Osteocyte (in vitro differentiated cells): ENCODE measurements at places on chromosomes 11 and 22.
A peak's percentile ranks its signal among the peaks of the same experiment; 100 is the strongest.

DNA sequence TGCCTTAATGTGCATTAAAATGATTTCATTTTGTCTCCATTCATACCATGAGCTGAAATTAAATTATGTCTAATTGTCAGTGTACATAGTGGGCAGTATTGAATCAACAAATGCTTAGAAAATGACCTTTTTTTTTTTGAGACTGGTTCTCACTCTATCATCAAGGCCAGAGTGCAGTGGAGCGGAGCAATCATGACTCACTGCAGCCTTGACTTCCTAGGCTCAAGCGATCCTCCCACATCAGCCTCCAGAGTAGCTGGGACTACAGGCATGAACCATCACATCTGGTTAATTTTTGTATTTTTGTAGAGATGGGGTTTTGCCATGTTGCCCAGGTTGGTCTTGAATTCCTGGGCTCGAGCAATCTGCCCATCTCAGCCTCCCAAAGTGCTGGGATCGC, 117.0 kb upstream of the BLID start:
- DNase-seq: no peak

GRCh38 chr11:14042686-14043465, 80.4 kb downstream of the SPON1 start:
- DNase-seq: no peak

DNA sequence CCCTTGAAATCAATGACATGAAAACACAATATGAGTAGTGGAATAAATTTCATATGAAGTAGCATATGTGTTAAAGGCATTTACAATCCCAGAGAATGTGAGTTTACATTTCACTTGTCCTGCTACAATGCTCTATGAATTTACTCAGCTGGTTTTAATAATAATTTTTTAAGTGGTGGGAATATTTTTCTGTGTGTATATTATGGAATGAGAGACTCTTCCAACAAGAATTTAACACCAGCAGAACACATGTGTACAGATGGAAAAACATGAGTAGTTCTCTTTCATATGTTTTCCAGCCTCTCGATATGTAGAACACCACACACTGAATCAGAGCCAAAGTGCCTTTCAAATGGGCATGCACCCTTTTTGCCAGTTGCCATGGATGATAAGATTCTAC, 170.4 kb downstream of the MAML2 start:
- DNase-seq: no peak

GRCh38 chr22:37806409-37807333, 1.1 kb upstream of the GCAT start:
- no peak for DNase-seq

GRCh38 chr11:118608360-118609227, 1.2 kb downstream of the PHLDB1 start:
- no peak for DNase-seq

GRCh38 chr11:110878513-110878912, 166.3 kb upstream of the ARHGAP20 start:
- no peak for DNase-seq

- no peak for DNase-seq
Observed at GRCh38 chr11:71325418-71326327, 73.3 kb upstream of the SHANK2 start.

DNA sequence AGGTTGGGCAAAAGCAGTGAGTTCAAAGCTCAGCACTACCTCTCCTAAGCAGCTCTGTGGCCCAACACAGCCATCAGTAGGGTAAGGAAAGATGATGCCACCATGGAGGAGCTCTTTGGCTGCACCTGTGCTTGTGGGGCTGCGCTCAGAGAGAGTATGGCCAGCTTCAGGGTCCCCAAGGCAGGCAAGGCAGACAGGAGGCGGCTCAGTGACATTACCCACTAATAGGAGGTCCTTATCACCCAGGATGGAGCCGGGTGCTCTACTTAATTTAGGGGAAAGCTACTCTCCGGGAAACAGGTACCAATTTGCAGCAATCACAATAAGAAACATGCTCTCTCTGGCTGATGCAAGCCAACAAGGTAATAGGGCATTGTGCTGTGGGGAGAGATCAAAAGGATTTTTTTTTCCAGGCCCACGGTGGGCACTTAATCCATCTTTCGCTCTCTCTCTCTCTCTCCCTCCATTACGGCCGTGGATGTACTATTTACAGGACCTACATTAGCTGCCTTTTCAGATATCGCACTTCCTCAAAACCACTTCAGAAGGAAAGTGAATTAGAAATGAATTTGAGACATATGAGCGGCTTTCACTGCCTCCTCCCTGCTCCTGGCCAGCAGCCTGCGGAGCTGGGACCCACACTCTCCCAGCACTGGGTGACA, 446.3 kb downstream of the SOX6 start:
- DNase-seq: no peak

DNA sequence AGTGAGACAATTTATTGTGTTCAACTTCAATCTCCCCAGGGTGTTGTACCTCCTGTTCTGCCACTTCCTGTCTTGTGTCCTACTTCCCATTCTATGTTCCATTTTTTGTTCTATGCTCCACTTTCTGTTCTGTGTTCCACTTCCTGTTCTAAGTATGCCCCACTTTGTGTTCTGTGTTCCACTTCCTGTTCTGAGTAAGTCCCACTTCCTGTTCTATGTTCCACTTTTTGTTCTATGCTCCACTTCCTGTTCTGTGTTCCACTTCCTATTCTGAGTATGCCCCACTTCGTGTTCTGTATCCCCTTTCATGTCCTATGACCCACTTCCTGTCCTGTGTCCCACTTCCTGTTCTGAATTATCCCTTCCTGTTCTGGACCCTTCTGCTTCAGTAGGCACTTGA, 732.7 kb downstream of the TBC1D22A start:
- DNase-seq: no peak

- no peak for DNase-seq
Observed at GRCh38 chr11:44556735-44557409, 8.6 kb upstream of the CD82 start.

DNA sequence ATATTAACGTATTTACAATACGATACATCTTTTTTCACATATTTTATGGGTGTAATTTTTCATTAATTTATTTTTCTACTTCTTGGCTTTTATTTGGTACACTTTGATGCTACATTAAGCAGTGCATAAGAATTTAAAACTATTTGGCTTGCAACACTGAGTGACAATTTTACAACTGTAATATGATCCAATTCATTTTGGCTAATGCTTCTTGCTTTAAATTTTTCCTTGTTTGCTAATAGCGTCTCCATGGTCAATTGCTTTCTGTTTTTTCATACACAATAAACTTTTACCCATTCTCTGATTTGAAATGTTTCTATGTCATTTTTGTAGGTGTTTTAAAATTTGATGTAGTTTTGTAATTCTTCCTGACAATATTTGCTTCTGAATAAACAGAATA, 773.2 kb downstream of the FAM181B start:
- no peak for DNase-seq

DNA sequence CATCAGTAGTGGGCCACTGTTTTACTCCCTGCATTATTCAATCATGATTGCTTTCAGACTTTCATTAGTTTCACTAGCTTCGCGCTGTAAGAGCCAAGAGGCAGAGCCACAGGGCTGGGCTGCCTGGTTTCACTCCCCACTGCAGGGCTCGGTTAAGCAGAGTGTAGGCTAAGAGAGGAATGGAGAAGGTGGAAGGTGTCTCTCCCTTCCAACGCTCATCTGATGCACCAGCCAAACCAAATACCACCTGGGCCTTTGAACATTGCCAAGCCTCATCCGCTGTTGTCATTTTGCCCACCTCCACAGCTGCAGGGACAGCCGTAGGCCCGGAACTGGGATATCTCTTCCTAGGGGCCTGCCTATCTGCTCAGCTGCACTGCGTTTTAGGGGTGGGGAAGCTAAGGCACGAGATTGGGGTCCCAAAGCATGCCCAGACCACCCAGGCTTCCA, 480 bp upstream of the SMARCB1 start:
- no peak for DNase-seq

DNA sequence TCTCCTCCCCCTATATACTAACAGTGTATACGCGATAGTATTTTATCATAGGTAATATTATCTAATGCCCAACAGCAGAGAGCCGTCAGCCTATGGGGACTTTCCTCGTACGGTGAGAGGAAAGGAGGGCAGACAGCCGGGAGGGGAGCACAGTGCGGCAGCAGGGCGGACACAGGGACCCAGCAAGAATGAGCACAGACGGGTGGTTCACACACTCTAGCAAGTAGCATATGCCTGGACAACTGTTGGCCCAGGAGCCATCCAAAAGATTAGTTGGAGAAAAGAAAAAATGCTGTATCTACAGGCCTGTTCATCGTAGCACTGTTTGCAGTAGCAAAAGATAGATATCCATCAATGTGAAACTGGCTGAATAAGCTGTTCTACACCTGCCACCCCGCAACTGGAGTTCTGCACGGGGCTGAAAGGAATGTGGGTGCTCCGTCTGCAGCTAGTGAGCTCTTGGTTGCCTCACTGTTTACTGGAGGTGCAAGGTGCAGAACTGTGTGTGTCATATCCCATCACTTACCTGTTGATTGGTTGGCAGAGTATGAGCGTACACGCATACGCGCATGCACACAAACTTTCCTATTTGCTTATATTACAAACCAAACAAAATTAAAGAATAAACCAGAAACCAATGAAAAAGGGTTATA, 324.3 kb downstream of the TBC1D22A start:
- DNase-seq: peak; percentile 64

DNA sequence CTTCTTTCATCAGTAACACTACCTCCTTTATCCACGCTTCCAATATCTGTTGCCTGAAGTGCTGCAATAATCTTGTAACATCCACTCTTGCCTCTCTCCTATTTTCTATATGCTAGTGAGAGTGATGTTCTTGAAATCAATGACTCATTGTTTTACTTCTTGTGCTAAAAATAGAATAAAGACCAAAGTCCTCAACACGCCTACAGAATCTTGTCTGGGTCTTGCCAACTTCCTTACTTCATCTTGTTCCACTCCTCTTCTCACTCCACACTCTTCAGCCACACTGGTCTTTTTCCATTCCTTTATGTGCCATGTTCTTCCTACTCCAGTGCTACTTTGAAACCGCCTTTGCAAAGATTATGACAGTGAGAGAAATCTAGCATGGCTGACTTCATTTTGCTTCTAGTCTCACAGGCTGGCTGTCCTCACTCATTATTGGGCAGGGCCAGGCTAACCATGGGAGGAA, 136.4 kb downstream of the CCDC81 start:
- no peak for DNase-seq

DNA sequence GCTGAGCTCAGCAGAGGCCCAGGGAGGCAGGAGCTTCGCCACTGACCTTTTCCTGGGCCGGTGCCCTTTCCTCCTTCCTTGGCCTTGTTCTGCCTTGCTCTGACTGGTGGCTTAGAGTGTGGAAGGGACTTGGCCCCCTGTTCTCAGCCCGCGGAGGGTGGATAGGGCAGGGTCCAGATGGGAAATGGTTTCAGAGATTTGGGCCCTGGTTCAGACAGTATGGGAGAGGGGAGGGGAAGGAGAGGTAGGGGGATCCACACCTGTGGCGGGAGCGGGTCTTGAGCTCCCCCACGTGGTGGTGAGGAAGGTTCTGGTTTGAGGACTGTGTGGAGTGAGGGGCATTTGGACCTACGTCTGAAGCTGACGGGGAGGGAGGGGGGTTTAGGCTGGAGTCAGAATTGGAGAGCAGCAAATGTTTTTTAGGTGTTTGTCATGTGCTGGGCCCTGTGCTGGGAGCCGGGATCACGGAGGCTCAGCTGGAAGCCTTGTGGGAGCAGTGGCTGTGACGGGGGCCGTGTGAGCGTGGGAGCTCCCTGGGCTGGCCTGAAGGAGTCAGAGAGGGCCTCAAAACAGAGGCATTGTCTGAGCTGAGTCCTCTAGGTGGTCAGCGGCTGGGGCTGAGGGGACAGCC, 27.2 kb downstream of the SHANK3 start:
- DNase-seq: no peak
